Fibroblast of lung (primary cell): ENCODE measurements at places on chromosomes 6 and 20. TPM values are rescaled to one million over a fixed set of nuclear protein-coding genes. Genes with fewer than 3 reads are reported as not detected.
A peak's percentile ranks its signal among the peaks of the same experiment; 100 is the strongest.

- DNase-seq: no peak
Measured at GRCh38 chr6:52552278-52552643, 24.6 kb downstream of the TRAM2 start.

- DNase-seq: no peak
Measured at GRCh38 chr6:34242252-34243130, 5.8 kb downstream of the HMGA1 start.

- DNase-seq: no peak
Measured at GRCh38 chr6:26375270-26375669, 7.6 kb upstream of the BTN2A2 start.

- DNase-seq: no peak
Measured at GRCh38 chr6:170283212-170284081, 7.4 kb downstream of the DLL1 start.

GRCh38 chr6:28906669-28907068 is 17.1 kb downstream of the TRIM27 start:
- DNase-seq: no peak

GRCh38 chr20:47557218-47557617 is 55.5 kb downstream of the NCOA3 start:
- DNase-seq: no peak

- no peak for DNase-seq
Measured at GRCh38 chr6:169194737-169195136, 58.9 kb downstream of the THBS2 start.

- DNase-seq: no peak
Measured at GRCh38 chr20:19743640-19743995, 14.4 kb upstream of the RIN2 start.

- DNase-seq: peak; percentile 91
Measured at GRCh38 chr20:45835825-45836224, 2.2 kb downstream of the SNX21 start.

TRAPPC3L gene
- polyA plus RNA-seq: 0.02 and 0.05 TPM in 2 replicates

TMEM170B gene
- 1.2 and 1.5 TPM in 2 replicates for polyA plus RNA-seq

- DNase-seq: no peak
Measured at GRCh38 chr20:15379681-15380296, 1042.4 kb upstream of the FLRT3 start.

SCGN gene
- not detected in 2 replicates for polyA plus RNA-seq

GRCh38 chr20:6768228-6769140 is 998 bp downstream of the BMP2 start:
- DNase-seq: peak; percentile 46

- DNase-seq: no peak
Measured at GRCh38 chr6:157070403-157071107, 252.8 kb downstream of the TMEM242 start.

DNA sequence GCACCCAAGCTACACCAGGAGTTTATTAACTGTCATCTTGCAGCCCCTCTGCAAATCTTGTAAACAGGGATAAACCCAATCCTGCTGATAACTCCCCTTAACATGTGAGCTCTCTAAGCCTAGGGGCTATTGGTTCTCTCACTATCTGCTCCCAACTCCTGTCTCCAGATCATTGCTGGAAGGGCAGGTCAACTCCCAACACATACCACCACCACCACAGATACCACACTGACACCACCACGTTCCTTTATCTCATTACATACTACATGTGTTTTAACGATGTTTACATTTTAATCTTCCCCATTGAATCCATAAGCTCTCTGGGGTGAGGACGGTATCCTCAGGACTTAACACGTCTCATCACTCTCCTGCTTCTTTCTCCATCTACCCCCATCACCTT is 51.8 kb downstream of the SIM1 start:
- no peak for DNase-seq

- no peak for DNase-seq
Measured at GRCh38 chr6:14546036-14546435, 428.5 kb downstream of the CD83 start.

GRCh38 chr6:151292974-151293687 is 53.4 kb downstream of the AKAP12 start:
- DNase-seq: peak; percentile 89

DNA sequence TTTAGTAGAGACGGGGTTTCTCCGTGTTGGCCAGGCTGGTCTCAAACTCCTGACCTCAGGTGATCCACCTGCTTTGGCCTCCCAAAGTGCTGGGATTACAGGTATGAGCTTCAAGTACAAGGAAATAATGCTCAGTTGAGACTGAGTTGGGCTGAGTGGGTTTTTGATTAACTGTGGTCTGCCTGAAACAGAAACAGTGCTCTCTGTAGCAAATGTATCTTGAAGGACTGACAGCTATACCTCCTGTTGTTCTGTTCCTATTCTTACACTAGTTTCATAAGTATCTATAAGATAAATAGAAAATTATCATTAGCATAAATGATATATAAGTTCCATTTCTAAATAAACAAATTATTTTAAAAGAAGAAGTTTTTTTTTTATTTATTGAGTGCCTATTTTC is 142.8 kb upstream of the PTPRK start:
- no peak for DNase-seq

- DNase-seq: peak; percentile 0
Measured at GRCh38 chr6:86192123-86192522, 549.4 kb upstream of the SYNCRIP start.

DNA sequence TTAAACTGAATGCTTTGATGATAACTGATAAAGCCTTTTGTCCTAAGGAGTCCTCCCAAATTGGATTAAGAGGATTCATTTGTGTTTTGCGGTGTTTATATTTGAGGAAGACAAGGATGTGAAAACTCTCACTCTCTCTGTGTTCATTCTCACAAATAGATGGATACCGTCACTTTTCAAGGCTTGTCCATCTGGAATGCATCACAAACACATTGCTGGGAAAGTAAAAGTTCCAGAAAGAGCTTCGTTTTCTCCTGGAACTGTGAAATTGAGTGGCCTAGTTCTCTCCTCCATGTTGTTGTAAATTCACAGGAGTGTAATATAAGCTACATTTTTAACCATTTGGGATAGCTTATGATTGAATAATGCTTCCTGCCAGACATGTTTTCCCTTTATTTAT is 581.6 kb upstream of the FLRT3 start:
- no peak for DNase-seq

GRCh38 chr6:13445005-13445743 is 42.2 kb downstream of the GFOD1 start:
- DNase-seq: peak; percentile 63

GMPR gene
- polyA plus RNA-seq: 16.4 and 27.1 TPM in 2 replicates

DNA sequence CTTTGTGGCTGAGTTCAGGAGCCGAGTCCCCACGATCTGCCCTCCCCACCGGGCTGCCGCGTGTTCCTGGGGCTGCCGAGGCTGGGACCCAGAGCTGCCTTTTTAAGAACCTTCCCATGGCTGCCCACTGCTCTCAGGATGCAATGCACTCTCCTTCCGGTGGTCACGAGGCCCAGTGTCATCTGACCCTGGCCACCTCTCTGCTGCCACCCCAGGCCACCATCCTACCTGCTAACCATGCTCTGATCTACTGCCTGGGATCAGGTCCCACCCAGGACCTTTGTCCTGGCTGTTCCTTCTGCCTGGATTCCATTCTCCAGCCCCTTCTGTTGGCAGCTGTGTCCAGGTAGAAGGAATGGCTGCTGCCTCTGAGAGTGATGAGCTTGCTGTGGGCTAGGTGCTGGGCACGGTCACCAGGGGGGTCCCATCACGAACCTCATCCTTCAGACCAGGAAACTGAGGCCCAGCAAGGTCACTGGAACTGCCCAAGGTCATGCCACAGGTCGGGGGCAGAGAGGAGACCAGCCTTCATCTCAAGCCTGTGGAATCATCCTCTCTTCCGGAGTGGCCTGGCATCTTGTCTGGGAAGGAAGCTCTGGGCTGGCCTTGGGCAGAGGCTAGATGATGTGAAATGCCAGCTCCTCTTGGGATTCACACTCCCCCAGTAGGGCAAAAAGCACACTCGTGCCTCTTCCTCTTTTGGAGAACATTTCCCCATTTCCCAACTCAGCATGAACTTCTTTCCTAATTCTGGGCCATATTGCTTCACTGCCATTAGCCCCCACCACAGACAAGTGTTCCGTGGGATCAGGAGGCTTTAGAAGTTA is 20.5 kb downstream of the PCK1 start:
- no peak for DNase-seq

FAM217A gene
- not detected in 2 replicates for polyA plus RNA-seq

GRCh38 chr6:121724576-121724975 is 289.1 kb downstream of the GJA1 start:
- DNase-seq: no peak

GRCh38 chr6:155958550-155958949 is 502.9 kb upstream of the NOX3 start:
- DNase-seq: no peak

DNA sequence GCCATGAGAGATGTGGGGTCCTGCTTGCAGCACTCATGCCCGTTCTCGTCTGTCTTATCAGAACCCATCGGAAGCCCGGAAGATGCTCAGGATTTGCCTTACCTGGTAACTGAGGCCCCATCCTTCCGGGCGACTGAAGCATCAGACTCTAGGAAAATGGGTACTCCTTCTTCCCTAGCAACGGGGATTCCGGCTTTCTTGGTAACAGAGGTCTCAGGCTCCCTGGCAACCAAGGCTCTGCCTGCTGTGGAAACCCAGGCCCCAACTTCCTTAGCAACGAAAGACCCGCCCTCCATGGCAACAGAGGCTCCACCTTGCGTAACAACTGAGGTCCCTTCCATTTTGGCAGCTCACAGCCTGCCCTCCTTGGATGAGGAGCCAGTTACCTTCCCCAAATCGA is 8.3 kb downstream of the PI16 start:
- no peak for DNase-seq

MACROD2 gene
- 0.28 and 0.54 TPM in 2 replicates for polyA plus RNA-seq

DNA sequence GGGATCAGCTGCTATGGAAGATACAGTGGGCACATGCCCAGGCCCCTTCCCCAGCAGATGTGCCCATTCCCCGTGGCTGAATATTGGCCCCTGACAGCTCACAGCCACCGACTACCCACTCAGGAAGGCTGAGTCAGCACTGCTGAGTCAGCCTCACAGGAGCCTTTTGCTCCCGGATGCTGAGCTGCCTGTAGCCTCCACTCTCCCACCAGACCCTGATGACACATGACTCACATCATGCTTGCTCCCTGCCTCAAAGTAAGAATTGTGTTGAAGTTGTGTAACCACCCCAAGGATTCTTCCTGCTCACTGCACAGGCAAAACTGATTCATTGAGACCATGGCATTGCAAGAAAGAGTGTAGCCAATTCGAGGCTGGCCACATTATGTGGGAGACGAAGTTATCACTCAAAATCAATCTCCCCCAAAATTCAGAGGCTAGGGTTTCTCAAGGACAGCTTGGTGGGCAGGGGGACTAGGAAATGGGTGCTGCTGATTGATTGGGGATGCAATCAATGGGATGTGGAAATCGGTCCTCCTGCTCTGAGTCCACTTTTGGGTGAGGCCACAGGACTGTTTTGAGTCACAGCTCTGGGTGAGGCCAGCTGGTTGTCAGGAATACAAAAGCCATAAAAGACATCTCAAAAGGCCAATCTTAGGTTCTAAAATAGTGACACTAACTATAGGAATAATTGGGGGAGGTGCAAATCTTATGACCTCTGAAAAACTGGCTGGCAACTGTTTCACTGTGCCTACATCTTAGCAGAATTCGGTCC is 556.6 kb upstream of the CDH4 start:
- DNase-seq: peak; percentile 89

NNAT gene
- 0.74 and 2.4 TPM in 2 replicates for polyA plus RNA-seq

SUMO4 gene
- not detected in 2 replicates for polyA plus RNA-seq

MEA1 gene
- polyA plus RNA-seq: 81.0 and 111 TPM in 2 replicates

FOXF2 gene
- polyA plus RNA-seq: 42.5 and 51.7 TPM in 2 replicates

- DNase-seq: peak; percentile 70
Measured at GRCh38 chr6:138654715-138655634, 118.6 kb upstream of the CCDC28A start.

GRCh38 chr6:11532097-11532496 is 5.5 kb upstream of the TMEM170B start:
- no peak for DNase-seq

DNA sequence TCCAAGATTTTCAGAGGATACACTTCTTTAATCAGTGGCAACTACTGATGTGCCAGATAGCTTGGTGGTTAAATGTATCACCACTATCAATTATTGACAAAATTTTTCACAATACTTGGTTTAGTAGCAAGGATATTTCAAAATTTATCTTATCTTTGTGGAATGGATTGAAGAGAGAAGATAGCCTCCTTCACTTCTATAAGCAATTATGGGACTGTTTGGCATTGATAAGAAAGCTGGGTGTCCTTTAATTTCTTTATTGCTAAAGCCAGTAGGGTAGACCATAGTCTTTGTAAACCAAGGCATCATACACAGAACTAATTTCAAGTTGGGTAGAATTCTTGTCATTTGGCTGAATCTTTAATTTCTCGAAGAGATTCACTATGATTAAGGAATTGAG is 4.9 kb upstream of the RNF182 start:
- no peak for DNase-seq

DNA sequence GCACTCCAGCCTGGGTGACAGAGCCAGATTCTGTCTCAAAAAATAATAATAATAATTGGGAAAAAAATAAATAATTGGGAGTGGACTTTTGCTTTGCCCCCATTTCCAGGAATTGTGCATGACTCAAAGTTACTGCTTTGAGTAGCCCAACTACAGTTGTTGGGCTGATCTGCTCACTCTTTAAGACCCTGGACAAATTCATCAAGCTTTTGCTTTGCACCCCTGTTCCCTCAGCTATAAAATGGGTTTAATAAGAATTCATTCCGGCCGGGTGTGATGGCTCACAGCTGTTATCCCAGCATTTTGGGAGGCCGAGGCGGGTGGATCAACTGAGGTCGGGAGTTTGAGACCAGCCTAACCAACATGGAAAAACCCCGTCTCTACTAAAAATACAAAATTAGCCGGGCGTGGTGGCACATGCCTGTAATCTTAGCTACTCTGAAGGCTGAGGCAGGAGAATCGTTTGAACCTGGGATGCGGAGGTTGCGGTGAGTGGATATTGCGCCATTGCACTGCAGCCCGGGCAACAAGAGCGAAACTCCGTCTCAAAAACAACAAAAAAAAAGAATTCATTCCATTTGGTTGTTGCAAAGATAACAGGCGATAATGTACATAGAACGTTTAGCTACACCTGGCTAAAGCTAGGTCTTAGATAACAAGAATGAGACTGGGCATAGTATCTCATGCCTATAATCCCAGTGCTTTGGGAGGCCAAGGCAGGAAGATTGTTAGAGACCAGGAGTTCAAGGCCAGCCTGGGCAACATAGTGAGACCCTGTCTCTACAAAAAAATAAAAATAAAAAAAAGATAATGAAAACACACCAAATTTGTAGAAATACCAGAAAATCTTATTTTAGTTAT is 87.9 kb upstream of the ZNF217 start:
- no peak for DNase-seq

- DNase-seq: no peak
Measured at GRCh38 chr20:57564951-57565642, 4.2 kb downstream of the PCK1 start.
